Upper lobe of right lung (tissue), 1 donor: ENCODE measurements at places on chromosomes 4 and X.

DNA sequence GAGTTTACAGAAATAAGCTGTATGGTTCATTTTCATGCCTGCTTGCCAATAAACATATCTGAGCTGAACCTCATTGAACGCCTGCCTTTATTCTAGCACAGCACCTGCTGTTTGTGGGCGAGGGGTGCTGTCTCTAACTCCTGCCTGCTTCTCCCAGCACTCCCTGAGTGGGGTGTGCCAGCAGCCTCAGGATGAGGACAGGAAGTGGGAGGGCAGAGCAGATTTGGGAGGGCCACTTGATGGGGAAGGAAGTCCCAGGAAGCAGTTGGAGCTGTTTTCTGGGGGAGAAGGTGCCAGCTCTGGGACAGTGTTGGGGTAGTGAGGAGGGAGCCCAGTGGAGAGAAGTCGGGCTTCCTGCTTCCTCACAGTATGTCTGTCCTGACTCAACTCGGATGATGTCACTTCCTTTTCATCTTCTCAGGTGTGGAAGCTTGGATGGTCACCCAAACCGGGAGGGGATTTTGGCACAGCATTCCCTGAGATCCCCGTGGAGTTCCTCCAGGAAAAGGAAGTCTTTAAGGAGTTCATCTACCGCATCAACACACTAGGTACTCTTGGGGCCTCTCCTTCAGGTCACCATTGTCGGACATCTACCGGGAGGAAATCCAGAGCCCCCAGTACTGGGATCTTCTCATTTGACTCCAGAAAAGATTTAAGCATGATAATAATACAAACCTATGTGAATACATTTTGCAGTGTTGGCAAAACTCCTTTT is 29.0 kb upstream of the MSANTD1 start:
- DNase-seq: no peak

DNA sequence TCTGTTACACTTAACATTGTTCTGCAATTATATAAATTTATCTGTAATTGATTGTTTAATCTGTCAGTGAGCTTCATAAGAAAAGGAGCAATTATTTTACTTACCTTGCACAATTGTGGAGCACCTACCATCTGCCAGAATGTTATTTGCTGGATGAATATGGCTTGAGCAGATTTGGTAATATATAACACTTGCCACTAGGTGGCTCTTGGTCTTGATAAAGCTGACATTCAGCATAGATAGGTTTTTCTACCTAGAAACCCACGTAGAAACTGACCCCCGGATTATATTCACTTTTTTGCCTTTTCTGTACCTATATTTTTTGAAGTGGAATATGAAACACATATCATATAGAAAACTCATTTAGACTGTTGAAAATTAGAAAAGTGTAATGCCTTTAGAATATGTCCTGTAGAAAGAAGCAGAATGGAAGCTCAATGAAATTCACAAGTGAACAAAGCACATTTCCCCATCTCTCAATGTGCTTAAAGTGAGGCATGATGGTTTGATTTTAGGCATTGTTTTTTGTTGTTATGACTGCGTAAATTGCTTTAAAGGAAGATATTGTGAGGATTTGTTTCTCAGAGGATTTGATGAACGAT is 9.5 kb downstream of the RBPJ start:
- DNase-seq: no peak

DNA sequence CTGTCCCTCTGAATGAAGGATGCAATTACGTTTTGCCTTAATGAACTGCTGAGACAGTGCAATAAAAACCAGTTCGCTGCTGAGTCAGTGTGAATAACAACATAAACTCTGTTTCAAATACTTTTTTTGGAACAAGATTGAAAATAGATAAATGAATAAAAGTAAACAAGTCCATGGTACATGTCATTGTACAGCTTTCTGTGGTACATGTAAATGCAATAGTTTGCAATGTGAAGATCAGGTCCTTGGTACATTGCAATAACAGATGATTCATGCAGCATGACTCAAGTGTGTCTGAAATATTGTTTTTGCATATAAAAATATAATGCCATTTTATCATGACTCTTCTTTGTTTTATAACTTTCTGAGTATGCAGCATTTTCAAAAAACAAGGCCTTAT is 193.4 kb upstream of the PACRGL start:
- no peak for DNase-seq

GRCh38 chr4:5477613-5478012 is 230.7 kb downstream of the EVC2 start:
- peak; percentile 30 for DNase-seq

DNA sequence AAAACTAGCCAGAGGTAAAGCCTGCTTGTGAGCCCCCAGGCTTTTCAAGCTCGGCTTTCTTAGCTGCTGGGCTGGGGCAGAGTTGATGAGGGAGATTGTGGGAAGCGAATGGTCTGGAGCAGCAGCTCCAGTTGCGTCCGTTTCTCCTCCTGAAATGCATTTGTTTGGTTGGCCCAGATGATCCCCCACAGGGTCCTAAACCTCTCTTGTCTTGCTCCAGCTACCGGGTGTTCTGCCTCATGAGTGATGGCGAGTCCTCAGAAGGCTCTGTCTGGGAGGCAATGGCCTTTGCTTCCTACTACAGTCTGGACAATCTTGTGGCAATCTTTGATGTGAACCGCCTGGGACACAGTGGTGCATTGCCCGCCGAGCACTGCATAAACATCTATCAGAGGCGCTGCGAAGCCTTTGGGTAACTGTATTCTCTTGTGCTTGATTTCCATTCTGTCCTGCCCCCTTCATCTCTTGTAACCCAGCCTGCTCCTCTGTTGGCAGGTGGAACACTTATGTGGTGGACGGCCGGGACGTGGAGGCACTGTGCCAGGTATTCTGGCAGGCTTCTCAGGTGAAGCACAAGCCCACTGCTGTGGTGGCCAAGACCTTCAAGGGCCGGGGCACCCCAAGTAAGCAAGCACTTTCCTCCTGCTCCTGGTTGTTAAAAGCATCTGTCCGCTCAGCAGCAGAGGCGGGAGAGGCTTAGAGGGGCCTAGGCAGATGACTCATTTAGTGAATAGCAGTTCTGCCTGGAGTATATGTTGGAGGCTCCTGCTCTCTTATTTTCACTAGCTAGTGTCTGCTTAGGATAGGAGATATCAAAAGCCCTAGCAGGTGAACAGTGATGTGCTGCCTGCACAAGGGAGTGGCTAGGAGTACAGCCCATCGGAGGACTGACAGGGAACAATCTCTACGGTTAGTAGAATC is 15.3 kb downstream of the TKTL1 start:
- no peak for DNase-seq

- no peak for DNase-seq
Measured at GRCh38 chrX:149909324-149910177, 19.8 kb upstream of the HSFX4 start.

- DNase-seq: no peak
Measured at GRCh38 chr4:23105759-23106370, 413.1 kb downstream of the GBA3 start.

- no peak for DNase-seq
Measured at GRCh38 chrX:48751343-48751742, 10.2 kb upstream of the GLOD5 start.

GRCh38 chrX:153726286-153727122 is 1.8 kb downstream of the ABCD1 start:
- DNase-seq: peak; percentile 82

DNA sequence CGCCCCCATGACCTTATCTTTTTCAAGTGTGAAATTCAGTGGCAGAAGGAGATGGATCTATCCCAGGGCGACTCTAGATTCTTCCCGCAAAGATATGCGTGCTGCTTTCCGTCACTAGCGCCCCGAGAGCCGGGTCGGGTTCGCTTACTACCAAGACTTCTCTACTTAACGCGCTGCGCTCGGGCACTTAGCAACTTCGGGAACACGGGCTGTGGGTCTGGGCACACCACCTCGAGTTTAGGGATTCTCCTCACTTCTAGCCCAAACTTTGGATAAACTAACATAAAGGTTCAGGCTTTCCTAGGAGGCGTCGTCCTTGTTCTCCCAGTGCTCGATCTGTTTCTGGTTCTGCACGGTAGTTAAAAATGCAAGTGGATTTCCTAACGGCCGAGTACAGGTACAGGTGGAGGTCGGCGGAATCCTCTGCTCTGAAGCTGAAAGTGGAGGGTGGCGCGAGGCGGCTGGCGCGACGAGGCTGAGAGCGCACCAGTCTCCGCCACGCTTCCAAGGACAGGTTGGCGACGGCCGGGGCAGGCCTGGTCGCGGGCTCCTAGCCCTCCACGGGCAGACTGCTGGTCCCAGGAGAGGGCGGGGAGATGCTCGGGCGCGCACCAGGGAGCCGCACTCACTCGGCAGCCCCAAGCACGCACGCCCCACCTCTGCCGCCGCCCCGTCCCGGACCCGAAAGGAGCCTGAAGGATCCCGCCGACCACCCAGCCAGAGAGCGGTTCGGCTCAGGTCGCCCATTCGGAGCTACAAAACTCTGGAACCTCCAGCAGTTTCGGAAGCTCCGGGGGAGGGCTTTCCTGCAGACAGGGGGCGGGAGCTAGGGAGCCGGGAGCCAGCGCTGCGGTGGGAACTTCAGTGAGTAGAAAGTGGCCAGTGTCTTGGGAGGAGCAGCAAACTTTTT is 100.8 kb upstream of the TENM3 start:
- DNase-seq: no peak

GRCh38 chrX:110432091-110432905 is 73.7 kb downstream of the RTL9 start:
- no peak for DNase-seq

DNA sequence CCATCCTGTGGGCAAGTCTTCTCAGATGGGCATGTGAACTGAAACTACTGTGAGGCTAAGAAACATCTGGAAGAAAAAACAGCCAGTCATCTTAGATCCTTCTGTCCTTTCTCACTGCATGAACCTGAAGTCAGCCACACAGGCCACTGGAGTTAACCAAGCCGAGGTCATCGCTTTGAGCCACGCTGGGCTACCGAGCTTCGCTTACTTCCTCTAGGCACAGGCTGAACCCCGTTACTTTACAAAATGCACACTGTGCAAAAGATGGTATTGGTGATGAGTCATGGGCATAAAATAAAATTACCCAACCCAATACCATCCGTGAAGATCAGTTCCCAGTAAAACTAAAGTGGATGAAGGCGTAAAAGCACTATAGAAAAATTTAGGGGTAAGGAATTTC is 86.2 kb downstream of the MTMR1 start:
- no peak for DNase-seq

DNA sequence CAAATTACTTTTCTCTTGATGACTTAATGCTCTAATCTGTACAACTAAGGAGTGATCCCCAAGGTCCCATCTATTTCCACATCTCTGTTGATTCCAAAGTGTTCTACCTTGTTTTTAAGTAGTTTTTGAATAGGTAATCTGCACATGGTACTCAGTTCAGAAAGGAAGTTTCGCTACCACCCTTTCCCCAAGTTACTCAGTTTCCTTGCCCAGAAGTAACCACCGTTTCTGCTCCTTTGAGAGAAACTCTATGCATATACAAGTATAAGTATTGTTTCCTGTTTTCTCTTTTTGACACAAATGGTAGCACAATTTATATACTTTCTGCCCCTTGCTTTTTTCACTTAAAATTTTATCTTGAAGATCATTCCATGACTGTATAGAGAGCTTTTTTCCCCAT is 18.1 kb downstream of the TMEM154 start:
- no peak for DNase-seq

DNA sequence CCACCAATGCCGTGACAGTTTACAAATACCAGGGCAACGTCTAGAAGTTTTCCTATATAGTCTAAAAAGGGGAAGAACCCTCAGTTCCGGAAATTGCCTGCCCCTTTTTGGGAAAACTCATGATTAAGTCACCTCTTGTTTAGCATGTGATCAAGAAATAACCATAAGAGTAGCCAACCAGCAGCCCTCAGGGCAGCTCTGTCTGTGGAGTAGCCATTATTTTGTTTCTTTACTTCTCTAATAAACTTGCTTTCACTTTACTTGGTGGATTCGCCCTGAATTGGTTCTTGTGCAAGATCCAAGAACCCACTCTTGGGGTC is 20.0 kb upstream of the HOPX start:
- DNase-seq: no peak

DNA sequence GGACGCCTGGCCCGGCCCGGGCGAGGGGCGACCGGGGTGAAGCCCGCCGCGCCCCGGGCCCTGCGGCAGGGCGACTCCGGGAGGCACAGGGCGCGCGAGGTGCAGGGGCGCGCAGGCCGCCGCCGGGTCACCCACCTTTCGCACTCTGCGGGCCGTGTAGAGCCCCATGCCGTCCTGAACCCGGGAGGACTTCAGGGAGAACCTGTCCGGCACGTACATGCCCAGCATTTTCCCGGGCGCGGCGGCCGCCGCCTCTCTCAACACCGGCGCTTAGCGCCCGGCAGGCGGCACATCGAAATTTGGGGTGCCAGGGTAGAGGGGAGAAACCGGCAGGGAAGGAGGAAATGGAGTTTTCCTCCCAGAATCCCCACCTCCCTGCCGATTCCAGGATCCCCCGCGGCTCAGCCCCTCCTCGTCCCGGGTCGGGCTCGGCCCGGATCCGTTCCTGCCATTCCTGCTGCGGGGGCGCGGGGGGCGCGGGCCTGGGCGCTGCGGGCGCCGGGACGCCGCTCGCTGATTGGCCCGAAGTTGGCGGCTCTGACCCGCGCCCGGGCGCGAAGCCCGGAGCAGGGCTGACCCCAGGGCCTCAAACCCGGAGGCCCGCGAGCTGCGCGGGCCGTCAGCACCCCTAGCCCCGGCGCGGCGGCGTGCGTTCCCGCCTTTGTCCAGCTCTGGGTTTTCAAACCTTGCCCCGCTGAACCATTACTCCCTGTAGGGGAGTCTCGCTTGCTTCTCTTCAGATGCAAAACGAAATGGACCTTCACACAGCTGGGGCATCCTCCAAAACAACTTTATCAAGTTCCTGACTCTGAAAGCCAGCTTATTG is at the start of gene PRDM5:
PRDM5 (minus strand) TSS at position 346 of the 826 bp plus-strand sequence; CDS start at position 228, 118 bp downstream.
- DNase-seq: peak; percentile 88

GRCh38 chr4:55336138-55337034 is 9.7 kb upstream of the SRD5A3 start:
- DNase-seq: no peak

DNA sequence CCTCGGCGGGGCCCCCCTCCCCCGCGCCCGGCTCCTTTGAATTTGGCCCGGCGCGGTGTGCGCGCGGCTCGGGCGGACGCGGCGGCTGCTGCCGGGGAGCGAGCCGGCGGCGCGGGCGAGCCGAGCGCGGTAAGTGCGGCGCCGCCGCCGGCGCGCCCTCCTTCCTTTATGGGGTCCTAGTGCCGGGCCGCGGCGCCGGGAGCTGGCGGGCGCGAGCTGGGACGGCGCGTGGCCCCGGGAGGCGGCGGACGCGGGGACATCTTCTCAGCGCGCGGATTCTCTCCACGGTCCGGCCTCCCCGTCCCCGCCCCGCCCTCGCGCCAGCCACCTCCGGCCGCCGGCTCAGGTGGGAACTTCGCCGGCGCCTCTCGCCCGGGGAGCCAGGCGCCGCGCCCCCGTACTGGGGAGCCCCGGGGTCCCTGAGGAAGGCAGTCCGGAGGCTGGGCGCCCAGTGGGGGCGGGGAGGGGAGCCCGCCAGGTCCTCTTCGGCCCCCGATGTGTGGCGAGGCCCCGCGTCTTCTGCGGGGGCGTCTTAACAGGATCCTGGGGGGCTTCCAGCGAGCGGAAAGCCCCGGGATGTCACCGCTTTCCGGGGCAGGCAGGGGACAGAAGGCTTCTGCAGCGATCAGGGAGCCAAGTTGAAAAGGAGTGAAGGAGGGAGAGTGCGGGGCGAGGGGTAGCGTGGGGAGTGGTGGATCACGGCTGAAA is 98.4 kb upstream of the TENM3 start:
- no peak for DNase-seq
